Anterior cingulate cortex (tissue), 58 donors: ENCODE measurements at places on chromosomes 4 and X.

- DNase-seq, result no peak
Observed at GRCh38 chr4:84905646-84906045, 60.8 kb downstream of the WDFY3 start.

DNA sequence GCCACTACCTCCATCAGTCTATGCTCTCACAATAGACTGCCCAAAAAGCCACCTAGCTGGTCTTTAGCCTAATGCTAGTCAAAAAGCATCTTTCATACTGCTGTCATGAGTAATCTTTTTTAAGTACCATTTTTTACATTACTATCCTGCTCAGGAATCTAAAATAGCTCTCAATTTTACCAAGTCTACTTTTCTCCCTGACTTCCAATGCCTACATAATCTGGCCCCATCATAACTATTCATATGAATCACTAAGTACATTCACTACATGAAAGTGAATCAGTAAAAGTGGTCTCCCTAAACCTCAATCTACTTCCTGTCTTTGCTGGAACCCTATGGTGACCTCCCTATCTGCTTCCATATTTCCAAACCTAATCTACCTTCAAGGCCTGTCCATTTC lies 105.9 kb downstream of the THOC2 start:
- no peak for DNase-seq

GRCh38 chrX:74438764-74439163 lies 17.5 kb downstream of the SLC16A2 start:
- DNase-seq, result no peak

DNA sequence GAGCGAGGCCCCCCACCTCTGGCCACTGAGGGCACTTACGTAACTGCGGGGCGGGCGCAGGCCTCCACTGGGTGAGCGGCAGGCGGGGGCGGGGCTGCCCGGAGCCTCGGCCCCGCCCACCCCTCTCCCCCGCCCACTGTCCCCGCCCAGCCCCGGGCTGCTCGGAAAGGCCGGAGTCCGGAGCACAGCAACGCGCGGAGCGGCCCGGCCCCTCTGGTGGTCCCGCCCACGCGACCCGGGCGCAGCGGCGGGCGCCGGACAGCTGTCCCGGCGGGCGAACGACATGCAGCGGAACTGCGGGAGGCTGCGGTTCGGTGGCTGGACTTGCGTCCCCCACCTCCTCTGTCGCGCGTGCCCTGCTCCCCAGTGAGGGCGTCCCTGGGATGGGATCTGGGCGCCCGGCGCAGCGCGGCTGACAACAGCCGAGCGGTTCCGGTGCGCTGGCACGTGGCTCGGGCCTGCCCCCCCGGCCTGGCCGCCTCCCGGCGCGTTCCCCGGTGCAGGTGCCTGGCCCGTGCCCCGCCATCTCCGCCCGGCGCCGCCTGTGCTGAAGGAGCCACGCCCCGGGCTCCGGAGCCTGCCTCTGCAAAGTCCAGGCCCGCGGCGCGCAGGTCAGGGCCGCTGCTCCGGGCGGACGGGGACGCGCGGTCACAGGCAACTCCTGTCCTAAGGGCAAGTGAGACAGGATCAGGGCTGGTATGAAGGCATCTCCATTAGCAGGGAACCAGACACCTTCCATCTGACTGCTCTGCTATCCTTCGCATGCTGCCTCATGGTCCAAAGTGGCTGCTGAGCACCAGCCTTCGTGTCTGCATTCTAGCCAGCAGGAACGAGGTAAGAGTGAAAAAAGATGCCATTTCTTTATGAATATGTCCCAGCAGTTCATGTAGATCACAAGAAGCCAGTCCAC lies 21.8 kb upstream of the JAKMIP1 start:
- peak; percentile 72 for DNase-seq

- no peak for DNase-seq
Observed at GRCh38 chr4:141905751-141906150, 269.4 kb downstream of the IL15 start.
